Left lobe of liver (tissue), 2 donors: ENCODE measurements at places on chromosomes 7 and 10.
A peak's percentile ranks its signal among the peaks of the same experiment; 100 is the strongest.

GRCh38 chr7:150988230-150989226, 2.3 kb upstream of the NOS3 start:
- no peak for DNase-seq

DNA sequence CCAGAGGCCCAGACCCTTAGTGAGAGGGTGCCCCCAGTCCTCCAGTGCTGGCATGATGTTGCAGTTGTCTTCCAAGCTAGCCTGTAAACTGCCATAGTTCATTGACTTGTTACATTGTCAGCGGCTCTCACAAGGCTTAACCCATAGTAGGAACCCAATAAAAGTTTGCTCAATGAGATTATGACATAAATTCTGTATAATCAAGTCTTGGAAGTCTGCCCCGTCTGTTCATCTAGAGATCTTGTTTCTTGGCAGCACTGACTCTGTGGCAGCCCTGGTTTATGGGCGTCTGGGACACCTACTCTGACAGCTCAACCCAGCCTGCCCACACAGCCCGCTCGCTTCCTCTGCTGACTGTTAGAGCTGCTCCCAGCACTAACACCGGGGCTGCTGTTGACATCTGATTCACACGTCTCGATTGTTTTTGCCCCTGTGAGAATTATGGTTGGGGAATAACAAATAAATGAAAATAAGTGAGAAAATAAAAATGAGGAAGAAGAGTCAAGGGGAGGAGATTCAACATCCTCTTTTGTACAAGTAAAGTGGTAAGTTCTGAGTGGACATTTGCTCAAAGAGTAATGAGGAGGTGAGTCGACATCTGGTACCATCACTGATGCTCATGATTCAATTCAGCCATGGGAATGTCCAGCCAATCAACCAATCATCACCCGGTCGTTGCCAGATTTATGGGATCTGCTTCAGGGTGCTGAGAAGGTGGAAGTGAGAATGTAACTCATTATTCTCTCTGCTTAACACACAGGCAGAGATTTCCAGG, 160.8 kb downstream of the SPAG6 start:
- DNase-seq, result no peak

DNA sequence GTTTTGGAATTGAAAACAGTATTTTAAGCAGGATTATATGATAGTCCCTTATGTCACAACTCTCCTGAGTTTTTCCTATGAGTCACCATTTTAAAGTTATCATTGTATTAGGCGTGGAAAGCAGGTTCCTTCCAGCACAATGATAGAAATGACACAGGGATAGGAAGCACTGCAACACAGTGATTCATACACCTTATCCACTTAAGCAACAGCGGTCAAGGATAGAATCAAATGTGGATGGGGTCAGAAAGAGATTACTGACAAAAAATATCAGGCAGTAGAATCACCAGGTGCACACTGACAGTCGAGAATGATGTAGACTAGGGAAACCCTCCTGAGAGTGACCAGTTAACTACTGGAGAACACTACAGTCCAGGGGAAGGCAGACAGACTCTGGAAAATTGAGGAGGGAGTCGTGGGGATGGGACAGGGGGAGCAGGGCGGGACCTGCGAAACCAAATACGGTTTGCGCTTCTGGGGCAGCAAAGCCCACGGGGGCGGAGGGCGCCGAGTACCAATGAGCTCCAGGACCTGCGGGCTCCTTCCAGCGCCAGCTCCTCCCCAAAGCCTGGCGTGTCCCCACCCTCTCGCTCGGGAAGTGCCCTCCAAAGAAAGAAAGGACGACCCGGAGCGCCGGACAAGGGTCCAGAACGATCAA, 479 bp downstream of the PNPLA8 start:
- peak; percentile 91 for DNase-seq

- DNase-seq, result no peak
Measured at GRCh38 chr7:132575419-132575981, 770 bp downstream of the PLXNA4 start.

- no peak for DNase-seq
Measured at GRCh38 chr10:19518632-19519031, 297.6 kb upstream of the PLXDC2 start.

DNA sequence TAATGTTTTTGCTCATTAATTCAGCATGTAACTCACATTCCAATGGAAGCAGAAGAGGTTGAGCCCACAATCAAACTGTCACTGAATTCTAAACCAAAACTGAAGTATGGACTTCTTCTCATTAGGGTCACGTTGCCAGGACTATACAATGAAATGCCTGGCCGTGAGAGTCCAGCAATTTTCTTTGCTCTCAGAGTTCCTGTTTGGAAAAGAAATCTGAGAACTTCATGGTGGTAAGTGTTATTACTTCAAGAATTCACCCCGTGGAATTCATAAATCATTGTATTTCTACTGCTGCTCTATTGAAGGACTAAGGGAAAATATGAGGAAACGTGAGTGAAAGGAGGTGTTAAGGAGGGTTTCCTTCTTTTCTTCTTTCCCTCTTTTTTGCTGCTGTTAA, 441.8 kb upstream of the AKR1E2 start:
- DNase-seq, result no peak

DNA sequence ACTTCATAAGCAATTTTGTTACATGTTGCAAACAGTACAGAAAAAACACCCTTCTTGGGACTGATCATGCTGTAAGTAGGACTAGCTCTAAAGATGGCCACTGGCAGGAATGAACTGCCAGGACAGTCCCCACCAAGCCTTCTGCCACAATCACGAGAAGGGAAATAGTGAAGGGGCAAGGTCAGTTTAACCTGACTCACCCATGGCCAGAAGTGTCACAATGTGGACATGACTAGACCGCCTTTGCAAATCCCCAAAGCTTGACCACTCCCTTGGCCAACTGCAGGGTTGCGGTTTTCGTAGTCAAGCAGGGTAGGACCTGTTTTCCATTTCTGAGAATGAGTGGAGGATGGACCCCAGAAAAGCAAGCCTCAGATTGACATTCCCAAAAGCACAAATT, 19.4 kb upstream of the FRAT2 start:
- no peak for DNase-seq

- DNase-seq, result no peak
Measured at GRCh38 chr7:69301253-69301652, 297.0 kb upstream of the AUTS2 start.

DNA sequence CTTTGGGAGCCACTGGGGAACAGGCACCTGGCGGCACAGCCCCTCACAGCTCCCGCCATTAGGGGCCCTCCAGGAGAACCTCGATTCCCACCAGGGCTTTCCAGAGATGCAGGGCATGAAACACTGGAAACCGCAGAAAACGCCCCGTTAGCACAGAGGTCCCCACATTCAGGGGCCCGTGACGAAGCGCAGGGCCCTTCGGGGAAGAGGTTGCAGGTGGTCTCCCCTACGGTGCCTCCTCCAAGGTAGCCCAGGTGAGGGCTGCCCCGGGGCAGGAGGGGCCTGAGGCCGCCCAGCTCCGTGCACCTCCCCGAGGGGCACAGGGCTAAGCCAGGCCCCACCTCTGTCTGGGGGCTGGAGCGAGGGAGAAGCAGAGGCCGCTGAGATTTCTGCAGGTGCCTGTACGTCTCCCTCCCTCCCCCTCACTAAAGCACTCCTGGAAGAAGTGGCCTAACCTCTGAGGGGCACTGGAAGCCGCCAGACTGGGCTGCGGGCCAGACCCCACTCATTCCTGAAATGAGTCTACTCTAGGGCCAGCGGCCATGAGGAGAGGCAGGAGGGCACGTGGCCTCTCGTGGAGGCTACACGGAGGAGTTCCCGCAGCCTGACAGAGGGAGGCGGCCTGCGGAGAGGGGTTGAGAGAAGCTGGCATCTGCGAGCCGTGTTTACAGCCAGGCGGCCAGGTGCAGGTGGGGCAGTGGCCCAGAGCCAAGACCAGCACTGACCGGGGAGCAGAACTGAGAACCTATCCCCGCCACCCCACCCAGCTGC, 6.9 kb downstream of the PDGFA start:
- DNase-seq, result no peak

- DNase-seq, result no peak
Measured at GRCh38 chr7:158929306-158929705, 72.9 kb downstream of the DYNC2I1 start.

- DNase-seq, result no peak
Measured at GRCh38 chr7:151352512-151352911, 10.9 kb downstream of the NUB1 start.

DNA sequence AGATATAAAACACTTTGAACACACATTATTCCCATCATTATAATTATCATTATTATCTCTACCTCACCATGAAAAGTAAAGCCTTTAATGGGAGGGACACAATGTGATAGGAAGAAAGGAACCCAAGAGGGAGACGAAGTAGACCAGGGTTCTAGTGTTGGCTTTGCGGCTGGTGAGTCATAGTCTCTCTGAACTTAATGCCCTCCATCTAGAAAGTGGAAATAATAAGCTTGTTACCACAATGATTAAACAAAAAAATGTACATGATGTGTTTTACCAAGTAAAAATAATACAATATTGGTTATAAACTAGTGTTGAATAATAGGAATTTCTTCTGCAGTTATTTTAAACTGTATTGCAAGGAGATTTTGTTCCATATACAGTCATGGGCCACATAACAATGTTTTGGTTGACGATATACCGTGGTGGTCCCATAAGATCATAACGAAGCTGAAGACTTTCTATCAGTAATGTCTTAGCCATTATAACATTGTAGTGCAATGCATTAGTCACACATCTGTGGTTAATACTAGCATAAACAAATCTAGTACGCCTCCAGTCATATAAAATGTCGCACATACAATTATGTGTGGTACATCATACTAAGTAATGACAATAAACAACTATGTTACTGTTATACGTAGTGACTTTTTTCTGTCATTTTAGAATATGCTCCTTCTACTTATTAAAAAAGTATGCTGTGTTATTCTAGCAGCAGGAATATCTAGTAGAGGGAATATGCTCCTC, 450.6 kb upstream of the SORCS1 start:
- DNase-seq, result no peak

GRCh38 chr7:107027208-107027607, 17.3 kb upstream of the PRKAR2B start:
- no peak for DNase-seq

- DNase-seq, result no peak
Measured at GRCh38 chr7:88321694-88322093, 15.0 kb upstream of the STEAP4 start.

DNA sequence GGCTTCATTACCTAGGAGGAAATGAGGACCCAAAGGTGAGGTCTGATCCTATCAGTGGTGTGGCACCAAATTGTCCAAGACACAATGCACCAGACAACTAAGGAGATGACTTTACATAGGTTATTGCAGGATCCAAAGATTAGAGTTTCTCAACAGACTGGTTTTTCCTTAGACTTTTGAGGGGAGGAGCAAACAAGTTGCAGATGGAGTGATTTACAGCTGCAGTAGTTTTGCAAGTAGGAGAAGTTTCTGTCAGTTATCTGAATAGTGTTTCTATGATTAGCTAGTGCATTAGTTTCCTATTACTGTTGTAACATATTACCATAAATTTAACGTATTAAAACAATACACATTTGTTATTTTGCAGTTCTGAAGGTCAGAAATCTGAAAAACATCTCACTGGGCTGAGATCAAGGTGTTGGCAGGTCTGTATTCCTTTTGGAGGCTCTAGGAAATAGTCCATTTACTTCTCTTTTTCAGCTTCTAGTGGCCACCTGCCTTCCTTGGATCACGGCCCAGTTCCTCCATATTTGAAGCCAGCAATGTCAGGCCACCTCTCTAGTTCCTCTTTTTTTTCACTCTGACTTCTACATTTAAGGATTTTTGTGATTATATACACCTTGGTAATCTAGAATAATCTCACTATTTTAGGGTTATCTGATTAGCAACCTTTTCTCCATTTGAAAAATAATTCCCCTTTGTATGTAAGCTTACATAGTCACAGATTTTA, 994.9 kb downstream of the REEP3 start:
- DNase-seq, result no peak

DNA sequence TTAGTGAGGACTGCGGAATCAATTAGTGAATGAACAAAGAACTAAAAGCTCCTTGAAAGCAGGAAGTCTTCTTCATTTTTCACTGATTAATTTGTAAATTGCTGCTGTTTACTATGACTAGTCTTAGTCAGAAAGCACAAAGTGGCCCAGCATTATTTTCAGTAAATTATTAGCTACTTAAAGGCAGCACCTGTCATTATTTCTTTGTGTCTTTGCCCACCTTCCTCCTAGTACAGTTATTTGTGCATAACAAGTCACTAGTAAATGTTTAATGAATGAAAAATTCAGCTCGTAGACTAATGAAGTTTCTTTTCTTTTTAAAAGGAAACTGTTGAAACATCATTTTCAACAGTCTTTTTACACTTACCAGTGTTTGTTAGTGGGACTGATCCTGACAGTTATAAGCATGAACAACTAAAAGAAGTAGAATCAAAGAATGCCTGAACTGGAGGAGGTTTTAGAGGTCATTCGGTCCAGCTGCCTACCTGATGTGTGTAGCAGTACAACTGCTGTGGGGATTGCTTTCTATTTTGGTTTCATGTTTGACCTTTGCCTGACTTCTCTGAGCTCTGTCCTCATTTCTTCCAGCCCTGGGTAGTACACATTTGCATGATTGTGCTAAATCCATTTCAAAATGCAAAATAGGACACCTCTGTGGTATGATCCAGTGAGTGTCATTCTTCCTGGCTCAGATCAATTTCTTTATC, 140.0 kb upstream of the PHYHIPL start:
- peak; percentile 57 for DNase-seq

DNA sequence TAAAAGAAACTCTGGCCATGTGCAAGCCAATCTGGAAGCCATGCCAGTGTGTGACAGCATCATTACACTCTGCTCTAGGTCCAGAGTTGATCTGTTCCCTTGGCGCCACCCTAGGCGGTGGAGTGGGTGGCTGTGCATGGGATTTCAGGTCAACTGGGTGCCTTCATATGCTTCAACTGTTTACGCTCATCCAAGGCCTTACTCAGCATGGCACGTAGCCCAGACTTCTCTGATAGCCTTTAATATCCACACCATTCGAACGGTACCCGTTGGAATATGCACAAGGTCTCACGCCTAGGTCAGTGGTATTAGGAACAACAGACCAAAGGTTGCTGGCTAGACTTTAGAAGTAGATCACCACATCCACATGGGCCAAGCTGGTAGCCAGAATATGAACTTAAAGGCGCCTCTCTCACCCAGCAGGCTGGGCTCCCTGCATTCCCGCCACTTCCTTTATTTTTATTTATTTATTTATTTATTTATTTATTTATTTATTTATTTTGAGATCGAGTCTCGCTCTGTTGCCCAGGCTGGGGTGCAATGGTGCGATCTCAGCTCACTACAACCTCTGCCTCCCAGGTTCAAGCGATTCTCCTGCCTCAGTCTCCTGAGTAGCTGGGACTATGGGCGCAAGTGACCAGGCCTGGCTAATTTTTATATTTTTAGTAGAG, 18.7 kb upstream of the ACHE start:
- peak; percentile 98 for DNase-seq

DNA sequence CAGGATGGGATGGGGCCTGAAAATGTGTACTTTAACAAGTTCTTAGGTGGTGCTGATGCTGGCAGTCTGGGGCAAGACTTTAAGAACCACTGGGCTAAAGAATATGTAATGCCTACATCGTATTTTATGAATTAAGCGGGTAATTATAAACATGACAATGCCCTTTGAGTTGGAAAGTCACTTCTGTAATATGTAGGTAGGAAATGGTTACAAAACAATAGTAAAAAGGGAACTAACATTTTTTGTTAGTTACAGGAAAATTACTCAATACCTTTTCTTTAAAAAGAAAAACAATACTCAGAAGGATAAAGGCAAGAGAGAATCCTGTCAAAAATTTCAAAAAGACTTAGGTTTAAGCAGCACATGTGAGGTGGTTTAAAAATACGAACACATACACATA, 48.3 kb upstream of the STEAP4 start:
- no peak for DNase-seq

- DNase-seq, result no peak
Measured at GRCh38 chr7:107007007-107007891, 37.3 kb upstream of the PRKAR2B start.

- DNase-seq, result no peak
Measured at GRCh38 chr10:133050371-133050770, 37.4 kb upstream of the ADGRA1 start.
